ENCODE measurements at places on chromosomes 4 and X.

- DNase-seq, result no peak
These were observed 146.8 kb upstream of the IL1RAPL2 start for GRCh38 chrX:104419211-104419610.

DNA sequence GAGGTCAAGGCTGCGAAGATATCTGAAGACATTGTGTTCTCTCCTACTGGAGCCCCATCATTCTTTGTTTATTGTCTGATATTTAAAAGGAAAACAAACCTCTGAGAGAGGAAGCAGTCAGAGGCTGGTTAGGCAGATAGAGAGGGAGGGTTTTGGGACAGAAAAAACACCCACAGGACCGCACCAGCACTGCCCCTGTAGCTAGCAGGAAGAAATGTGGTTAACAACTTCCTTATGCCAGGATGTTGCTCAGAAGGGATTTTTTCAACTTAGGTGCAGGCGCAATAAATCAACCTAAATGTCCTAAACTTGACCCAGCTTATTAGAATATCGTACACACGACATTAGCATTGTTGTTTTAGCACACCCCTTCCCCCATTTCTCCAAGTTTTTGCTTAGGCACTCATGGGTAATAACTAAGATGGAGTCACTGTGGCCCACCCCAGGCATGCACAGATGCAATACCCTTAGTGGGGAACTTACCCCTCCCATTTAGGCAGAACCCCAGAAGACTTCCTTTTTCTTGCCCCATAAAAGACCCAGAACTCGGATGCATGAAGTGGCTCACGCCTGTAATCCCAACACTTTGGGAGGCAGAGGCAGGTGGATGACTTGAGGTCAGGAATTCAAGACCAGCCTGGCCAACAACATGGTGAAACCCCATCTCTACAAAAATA lies 2.8 kb upstream of the ZNF718 start:
- no peak for DNase-seq

DNA sequence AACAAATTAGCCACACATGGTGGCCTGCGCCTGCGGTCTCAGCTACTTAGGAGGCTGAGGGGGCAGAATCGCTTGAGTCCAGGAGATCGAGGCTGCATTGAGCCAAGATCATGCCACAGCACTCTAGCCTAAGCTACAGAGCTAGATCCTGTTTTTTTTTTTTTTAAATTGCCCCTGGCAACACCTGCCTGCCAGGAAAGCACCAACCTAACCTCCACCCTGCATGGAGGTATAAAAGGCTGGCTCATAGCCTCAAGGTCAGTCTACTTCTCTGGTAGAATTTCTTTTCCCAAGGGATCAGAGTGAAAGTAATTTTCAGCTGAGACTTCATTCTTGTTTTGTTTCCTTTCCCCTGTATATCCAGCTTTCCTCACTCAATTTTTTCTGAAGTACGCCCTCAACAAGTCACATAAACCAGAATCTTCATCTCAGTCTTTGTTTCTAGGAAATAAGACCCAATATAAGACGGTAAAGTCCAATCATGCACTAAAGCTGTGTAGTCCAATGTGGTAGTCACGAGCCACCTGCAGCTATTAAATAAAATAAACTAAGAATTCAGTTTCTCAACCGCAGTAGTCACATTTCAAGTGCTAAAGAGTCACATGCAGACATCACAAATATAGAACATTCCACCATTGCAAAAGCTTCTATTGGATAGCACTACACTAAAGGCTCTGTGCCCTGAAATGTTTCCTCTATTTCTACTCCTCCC lies 113.3 kb downstream of the HPGD start:
- no peak for DNase-seq

- DNase-seq, result no peak
These were observed 98.2 kb downstream of the FRYL start for GRCh38 chr4:48681856-48682255.
